ENCODE measurements at places on chromosomes 11 and 22. TPM values are rescaled to one million over a fixed set of nuclear protein-coding genes. Genes with fewer than 3 reads are reported as not detected.

Gene MMP3
- 0.56 TPM for total RNA-seq

GRCh38 chr11:114348200-114349191, 51.8 kb downstream of the C11orf71 start:
- ATAC-seq, result peak; percentile 86

DNA sequence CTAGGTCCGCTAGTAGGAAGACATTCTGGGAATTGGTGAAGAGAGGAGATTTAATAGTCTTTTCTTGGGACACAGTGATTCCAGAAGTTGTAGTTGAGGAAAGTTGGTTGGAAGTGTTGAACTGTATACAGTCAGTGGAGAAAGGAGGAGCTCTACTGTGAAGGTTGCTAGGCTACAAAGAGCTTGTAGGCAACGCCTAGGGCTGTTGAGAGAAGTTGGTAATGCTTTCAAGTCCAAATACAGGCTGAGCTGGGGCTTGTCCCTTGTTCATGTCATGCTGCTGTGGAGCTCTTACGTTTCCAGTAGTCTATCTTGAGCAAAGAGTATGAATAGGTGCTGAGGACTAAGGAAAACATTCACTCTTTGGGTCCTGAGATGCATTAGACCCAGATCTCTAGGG, 1.1 kb downstream of the TBCEL start:
- peak; percentile 89 for ATAC-seq

Gene SCGB2A2
- total RNA-seq, result not detected

- ATAC-seq, result no peak
Observed at GRCh38 chr11:57279116-57279515, 42.1 kb upstream of the APLNR start.

DNA sequence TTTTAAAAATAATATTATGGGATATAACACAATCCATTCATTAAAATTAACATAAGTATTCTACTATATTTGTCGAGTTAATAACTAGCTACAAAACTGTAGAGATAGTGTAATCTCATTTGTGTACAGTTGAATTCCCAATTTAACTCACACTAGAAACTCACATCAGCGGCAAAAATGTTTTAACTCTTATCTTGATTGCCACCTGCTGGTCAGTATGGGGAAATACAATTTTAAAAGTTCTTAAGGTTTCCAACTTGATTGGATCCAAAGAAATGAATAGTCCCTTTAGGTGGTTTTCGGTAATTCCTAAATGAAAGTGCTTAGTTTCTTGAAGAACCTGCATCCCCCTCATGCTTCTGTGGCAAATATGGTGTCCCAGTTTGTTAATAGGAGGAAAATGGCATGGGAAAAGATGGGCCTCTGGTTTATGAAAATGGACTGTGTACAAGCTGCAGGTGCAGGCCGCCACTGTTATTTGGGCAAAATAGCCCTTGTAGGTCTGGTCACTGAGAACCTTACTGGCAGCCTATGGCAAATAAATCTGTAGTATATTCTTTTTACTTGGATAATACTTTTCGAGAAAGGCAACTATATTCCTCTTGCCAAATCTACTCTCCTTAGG, 33.7 kb upstream of the SLC17A6 start:
- ATAC-seq, result no peak

GRCh38 chr11:123083623-123084029, 21.7 kb upstream of the HSPA8 start:
- peak; percentile 79 for ATAC-seq

- no peak for ATAC-seq
Observed at GRCh38 chr11:123475469-123475868, 45.4 kb downstream of the GRAMD1B start.

Gene OVOL1
- 49.0 TPM for total RNA-seq

Gene FOLR3
- not detected for total RNA-seq

GRCh38 chr11:57481915-57482781, 21.8 kb downstream of the RTN4RL2 start:
- ATAC-seq, result no peak

Gene ABCC8
- not detected for total RNA-seq

DNA sequence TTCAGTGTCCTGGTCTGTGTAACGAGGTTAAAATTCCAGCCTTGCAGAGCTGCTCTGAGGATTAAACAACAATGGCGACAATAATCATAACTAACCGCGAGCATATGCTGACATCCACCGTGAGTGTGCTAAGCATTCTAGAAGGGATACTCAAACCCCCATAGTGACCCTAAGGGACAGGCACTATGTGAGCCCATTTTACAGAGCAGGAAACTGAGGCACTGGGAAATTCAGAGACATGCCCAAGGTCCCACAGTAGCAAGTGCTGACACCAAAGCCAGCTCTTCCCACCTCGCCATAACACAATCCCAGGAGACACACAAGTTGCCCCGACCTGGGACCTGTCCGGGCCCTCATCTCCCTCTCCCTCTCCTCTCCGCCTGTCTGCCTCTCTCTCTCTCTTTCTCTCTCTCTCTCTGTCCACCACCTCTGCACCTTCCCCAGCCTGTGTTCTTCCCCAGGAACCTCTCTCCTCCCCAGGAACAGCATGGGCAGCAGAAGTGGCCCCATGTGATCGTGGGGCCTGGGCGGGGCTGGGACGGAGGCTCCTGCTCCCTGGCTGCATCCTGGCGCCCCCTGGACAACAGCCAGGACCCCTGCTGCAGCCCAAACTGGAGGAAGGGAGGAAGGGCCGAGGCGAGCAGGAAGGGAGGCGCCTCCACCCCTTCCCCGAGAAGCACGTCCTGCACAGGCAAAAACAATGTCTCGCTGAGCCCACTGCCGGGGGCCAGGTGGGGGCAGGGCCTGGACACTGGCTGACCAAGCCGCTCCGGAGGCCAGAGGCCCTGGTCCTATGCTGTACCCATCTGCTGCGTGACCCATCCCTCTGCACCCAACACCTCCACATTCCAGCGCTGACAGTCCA, 14.8 kb upstream of the MFNG start:
- peak; percentile 9 for ATAC-seq

Gene CDC42BPG
- total RNA-seq, result 20.5 TPM

Gene TNNI2
- 4.4 TPM for total RNA-seq

GRCh38 chr22:47215851-47216250, 453.4 kb downstream of the TBC1D22A start:
- no peak for ATAC-seq

DNA sequence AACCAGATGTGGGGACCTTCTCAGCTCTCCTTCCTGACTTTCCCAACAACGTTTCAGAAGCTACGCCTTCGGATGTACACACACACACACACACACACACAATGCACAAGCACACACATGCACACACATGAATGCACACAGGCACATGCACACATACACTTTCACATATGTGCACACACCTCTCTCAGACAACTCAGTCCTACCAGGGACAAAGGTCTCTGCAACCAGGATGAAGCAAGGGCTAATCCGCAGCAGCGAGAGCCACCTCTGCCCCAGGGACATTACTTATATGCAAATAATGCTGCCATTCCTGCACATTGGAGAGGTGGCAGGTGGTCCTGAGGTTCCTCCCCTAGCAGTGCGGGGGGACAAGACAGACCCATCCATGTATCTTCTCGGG, 27.4 kb upstream of the LINC01488 start:
- no peak for ATAC-seq

GRCh38 chr11:118084247-118084646, 2.5 kb downstream of the SMIM35 start:
- no peak for ATAC-seq

DNA sequence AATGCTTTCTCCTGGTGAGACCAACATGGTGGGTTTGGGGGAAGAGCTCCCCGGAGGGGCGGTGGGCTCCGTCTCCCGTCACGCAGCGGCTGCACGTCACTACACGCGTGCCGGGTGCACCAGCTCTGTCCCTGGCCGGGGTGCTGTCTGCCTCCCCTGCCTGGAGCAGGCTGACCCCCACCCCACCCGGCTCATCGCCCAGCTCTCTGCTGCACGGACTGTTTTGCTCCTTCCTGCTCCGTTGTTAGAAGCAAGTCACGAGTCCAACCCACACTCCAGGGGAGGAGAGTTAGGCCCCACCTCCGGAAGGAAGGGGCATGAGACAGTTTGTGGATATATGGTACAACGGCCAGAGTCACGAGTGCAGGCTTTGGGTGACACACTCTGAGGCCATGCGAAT, 364.9 kb downstream of the BRD1 start:
- ATAC-seq, result peak; percentile 11

GRCh38 chr11:97607291-97608000, 1217.6 kb downstream of the JRKL start:
- ATAC-seq, result no peak

DNA sequence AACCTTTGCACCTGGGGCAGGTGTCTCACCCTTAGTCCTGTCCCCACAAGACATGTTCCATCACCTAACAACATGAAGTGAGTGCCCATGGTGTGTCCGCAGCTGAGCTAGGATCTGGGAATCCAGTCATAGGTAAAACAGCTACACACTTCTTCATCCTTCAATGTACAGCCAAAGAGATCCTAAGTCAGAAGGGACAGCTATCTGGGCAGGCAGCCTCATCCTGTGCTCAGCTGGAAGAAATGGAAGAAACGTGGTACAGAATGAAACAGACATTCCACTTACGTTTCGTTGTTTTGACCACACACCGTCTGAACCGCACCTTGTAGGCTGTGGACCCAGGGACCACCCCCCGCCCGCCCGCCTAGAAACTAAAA, 30.8 kb downstream of the PDGFB start:
- ATAC-seq, result peak; percentile 7

DNA sequence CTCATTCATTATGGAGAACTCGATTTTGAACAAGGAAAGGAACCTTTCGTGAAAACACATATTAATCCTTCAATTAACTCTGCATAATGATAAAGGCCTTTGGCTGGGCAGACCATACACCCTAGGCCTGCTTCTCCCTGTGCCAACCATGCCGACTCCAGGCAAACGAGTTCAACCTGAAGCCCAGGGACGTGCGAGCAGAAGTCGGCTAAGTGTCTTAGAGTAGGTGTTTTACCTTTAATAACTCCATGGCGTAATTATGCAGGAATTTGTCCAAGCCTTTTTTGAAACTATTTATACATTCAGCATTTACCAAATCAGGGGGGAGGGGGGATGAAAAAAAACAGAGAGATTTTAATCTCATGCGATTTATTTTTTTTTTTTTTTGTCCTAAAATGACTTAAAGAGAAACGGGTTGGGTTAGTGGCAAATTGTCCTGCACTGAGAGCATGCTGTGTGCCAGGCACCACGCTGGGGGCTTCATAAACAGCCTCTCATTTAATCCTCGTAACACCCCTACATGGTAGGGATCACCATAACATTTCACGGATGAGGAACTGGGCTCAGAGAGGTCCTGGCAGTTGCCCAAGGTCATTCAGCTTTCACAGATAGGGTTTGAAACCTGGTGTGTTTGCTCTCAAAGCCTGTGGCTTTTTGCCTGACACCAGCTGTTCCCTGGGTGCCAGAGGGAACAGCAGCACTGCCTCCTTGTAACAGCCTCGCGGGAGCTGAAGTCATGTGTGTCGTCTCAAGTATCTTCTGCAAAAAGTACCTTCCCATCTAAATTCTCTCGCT, 423.9 kb downstream of the MN1 start:
- ATAC-seq, result peak; percentile 95

DNA sequence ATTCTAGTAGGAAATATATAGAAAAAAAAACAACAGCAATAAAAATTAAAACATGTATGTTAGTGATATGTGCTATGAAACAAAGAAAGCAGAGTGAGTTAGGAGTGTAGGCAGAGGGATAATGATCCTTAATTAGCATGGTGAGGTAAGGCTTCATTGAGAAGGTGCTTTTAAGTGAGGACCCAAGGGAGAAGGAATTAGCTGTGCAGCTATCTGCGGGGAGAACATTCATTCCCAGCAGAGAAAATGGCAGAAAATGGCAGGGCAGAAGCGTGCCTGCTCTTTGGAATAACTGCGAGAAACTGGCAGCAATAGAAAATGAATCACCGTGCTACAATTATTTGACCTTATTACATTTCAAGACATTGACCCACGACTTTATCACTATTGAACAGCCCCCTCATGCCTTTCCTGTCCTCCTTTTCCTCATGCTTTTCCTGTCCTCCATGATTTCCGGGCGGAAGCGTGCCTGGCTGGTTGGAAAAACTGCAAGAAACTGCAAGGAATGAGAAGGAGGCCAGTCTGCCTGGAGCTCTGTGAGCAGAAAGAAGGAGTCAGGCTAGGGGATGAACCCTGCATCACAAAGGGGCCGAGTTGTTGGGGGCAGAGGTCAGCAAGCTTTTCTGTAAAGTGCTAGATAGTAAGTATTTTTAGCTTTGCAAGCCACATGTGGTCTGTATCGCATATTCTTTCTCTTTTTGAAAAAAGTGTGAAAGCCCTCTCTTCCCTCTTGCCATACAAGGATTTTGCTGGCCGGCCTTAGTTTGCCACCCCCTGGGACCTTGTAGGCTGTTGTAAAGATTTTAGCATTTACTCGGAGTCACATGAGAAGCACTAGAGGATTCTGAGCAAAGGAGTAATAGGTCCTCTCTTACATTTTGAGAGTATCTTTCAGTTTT, 37.1 kb upstream of the SWAP70 start:
- no peak for ATAC-seq

Gene NELL1
- total RNA-seq, result not detected

Gene BAIAP2L2
- 4.5 TPM for total RNA-seq

Gene MIOX
- not detected for total RNA-seq

Gene TMEM191B
- total RNA-seq, result 3.0 TPM

DNA sequence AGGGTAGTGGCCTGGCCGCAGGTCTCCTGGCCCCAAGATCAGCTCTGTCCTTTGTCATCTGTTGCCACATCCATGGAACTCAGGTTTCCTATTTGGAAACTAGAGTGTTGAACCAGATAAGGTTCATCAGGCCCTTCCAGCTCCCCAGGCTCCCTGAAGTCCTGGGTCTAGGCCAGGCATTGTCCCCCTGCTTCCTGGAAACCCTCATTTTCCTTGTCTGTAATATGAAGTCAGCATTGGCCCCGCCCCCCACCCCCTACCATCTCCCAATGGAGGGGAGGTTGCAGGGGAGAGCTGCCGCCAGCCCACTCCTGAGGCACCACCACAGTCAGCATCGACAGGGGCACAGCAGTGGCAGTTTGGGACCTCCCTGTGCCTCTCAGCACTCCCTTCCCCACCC, 9.0 kb upstream of the MS4A10 start:
- ATAC-seq, result no peak

DNA sequence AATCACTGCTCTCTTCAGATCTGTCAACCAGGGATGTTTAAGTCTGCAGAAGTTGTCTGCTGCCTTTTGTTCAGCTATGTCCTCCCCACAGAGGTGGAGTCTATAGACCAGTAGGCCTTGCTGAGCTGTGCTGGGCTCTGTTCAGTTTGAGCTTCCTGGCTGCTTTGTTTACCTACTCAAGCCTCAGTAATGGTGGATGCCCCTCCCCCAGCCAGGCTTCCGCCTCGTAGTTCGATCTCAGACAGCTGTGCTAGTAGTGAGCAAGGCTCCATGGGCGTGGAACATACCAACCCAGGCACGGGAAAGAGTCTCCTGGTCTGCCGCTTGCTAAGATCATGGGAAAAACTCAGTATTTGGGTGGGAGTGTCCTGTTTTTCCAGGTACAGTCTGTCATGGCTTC, 27.6 kb upstream of the CASP12 start:
- no peak for ATAC-seq

- ATAC-seq, result no peak
Observed at GRCh38 chr11:62708392-62708791, 916 bp downstream of the GNG3 start.

GRCh38 chr11:80432057-80432456, 991.2 kb upstream of the TENM4 start:
- no peak for ATAC-seq

GRCh38 chr11:16874275-16874975, 136.0 kb downstream of the C11orf58 start:
- ATAC-seq, result no peak

Gene GNG3
- total RNA-seq, result not detected

- no peak for ATAC-seq
Observed at GRCh38 chr22:41991111-41991510, 7.5 kb upstream of the WBP2NL start.

All from esophagus mucosa (tissue), 1 donor.